NCI-H345 (cell line): ENCODE measurements at places on chromosomes 4 and X.

DNA sequence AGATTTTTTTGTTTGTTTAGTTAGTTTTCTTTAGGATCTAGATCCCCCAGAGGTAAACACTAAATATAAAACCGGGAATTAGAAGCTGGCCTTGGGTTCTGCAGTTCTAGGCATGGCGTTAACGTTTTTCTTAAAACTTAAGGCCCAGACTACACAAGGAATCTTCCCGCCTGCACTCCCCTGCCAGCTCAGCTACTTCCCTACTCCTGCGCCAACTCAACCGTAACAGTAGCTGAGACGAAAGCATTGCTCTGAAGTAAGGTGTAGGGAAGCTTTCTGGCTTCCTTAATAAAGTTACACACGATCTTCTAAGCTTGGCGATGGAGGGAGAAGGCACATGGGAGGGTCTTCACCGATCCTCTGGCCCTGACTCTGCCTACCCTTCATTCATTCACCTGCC is 37.1 kb downstream of the CPE start:
- no peak for DNase-seq

DNA sequence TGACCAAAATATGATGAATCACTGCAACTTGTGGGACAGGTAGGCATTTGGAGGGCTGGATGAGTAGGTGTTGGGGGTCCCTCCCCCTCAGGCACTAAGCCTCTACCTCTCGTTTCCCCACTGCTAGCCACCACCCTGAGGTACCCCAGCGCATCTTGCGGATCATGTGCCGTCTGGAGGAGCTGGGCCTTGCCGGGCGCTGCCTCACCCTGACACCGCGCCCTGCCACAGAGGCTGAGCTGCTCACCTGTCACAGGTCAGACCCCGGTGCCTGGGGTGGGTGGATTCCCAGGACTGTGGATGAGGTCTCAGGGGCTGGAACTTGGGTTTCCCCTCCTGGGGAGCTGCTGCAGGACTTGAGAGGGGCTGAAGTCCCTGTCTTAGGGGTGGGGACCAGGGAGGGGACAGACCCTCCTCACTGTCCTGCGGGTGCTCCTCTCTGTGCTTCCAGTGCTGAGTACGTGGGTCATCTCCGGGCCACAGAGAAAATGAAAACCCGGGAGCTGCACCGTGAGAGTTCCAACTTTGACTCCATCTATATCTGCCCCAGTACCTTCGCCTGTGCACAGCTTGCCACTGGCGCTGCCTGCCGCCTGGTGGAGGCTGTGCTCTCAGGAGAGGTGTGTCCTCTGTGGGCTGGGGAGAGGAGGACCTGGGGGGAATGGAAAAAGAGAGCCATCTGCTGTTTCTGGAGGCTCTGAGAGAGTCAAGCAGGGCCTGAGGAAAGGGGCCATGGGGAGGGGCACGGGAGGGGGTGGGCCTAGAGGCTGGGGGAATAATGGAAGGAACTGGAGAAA is 10.1 kb upstream of the ERAS start:
- DNase-seq, result no peak

DNA sequence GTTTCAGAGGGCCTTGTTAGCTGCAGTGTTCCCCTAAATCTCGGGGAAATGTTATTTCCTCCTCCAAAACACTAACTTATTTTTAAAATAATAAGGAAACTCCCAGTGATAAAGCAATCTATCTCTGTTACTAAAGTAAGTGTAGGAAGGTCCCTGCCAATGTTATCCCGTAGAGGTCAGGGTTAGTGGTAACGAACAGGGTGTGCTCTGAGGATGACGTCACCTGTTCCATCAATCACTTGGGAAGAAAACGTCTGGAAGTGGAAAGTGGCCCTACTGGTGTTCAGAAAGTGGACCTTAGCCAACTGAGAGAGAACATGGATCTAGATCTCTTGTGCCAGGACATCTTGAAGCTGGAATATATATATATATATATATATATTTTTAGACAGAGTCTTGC is 249.5 kb downstream of the BCOR start:
- DNase-seq, result no peak

DNA sequence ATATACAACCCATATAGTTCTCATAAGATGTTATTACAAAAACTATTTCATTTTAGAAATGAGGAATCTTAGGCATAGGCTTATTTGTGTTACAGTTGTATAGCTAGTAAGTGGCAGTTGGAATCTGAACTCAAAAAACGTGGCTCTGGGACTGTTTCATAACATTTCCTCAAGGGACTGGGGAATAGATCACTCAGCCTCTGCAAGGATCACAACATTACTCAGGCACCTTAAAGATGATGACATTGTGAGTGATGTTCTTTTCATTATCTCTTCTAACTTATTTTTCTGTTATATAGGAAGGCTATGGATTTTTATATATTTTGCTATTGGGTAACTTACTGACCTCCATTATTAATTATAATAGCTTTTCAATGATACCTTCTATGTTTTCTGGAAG is 774.2 kb upstream of the LCORL start:
- DNase-seq, result no peak

DNA sequence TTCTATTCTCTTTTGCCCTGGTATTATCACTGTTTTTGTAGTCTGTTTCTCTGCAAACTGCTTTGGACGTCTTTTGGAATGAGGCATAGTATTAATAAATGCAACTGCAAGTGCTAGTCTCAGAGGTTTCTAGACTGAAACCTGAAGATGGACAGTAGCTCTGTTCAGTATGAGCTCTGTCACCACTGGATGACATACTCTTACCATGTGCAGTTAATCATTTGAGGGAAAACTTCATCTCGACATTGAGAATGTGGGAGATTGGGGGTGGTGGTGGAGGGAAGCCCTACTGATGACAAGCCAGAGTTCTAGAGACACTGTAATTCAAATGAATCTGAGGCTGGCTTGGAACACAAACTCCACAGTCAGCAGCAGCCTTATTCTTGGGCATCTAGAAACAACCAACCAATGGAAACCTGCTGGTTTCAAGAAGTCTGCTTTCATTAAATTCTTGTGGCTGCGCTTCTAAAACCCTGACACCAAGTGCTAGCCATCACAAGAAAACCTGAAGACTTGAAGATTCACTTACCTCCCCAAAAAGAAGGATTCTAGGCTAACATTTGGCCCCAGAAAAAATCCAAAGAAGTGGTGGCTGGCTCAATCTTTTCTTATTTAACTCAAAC is 161.7 kb downstream of the RASL11B start:
- no peak for DNase-seq

DNA sequence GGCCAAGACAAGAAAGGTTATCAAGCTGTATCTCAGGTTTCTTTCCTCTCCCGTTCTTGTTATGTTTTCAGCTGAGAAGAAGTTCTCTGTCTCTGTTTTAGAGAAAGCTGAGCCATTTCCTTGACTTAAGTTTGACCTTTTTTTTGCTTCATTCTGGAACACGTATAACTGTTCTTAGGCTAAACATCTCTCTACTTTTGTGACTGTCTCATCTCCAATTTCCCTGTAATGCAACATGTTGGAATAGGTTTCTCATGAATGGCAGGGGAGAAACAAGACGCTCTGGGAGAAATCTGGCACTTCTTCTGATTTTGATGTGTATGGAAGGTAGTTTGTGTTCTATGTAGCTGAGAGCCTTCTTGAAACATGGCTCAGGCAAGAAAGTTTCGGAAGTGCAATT is 36.2 kb upstream of the SFRP2 start:
- DNase-seq, result no peak

DNA sequence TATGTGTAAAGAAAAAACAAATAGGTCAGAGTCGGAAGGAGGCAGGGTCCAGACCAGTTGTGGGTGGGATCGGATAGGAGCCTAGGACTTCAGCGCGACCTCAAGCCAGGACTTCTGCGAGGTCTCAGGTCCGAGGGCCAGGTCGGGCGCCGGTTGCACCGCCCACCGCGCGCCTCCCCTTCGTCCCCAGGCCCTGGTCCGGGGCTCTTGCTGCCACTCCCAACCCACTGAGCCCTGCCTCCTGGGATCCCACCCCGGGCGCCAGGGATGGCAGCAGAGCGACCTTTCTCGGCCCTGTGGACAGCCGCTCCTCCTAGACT is 12.3 kb downstream of the PITX2 start:
- DNase-seq, result no peak

DNA sequence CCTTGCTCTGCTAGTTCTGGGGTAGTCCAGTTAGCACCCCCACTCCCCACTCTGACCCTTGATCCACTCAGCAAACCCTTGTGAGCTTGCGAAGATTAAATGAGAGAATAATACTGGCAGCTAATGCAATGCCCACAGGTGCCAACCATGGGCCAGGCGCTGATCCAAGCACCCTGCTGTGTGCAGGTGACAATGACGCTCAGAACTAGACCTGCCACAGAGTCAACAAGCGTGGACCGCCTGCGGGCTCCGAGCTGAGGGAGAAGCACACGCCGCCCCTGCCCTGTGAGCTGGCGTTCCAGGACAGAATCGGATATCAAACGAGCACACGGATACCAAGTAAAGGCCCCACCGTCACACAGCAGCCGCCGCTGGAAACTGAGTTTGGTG is 129.2 kb downstream of the FAM53A start:
- peak; percentile 94 for DNase-seq

DNA sequence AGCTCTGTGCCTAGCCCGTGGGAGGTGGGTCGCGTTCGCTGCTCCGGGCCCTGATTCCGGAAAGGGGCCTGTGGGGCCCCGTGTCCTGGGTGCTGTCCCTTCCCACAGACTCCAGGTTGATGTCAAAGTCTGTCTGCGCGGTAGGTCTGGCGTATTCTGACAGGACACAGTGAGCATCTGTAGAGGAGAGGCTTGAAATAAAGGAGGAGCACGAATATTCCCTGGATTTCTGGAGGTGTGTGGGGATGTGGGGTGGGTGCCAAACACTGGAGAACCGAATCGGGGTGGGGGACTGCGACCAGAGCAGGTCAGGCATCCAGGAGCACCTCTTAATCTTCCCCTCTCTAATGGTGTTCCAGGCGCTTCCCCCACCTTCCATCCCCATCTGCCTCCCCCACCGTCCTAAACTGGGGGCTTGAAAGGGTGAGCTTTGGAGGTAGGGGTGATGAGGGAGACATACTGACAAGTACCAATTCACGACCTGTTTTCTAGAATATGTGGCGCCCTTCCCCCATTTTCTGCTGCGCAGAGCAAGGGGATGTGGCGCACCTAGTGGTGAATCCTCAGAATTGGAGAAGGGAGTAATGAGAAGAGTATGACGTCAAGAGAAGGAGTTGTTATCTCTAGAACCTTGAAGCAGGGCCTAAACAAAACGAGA is 877 bp downstream of the GPRASP1 start:
- peak; percentile 37 for DNase-seq

GRCh38 chr4:72842323-72842722 is 227.2 kb downstream of the COX18 start:
- DNase-seq, result no peak

DNA sequence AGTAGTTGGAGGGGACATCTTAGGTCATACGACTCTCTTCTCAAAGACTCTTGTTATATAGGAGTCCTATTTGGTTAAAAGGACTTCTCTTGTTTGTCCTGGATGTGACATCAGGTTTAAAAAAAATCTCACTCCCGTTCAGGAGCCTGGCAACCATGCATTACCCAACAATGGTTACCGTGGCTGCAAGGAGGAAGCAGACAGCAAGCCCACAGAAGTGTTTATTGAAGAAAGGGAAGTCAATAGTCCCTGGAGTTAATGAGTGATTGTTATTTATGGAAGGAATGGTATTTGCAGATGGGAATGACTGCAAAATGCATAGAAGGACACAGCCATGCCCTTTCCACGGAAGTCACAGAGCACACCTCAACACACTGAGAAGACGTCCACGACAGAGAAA is 75.9 kb upstream of the ENPP6 start:
- peak; percentile 30 for DNase-seq
